Pancreas (tissue), 10 donors: ENCODE measurements at places on chromosomes 12 and 14. TPM values are rescaled to one million over a fixed set of nuclear protein-coding genes. Genes with fewer than 3 reads are reported as not detected.

CCDC175 gene
- polyA plus RNA-seq, result not detected

- DNase-seq, result no peak
Measured at GRCh38 chr12:116624516-116624915, 65.3 kb downstream of the MAP1LC3B2 start.

OR2AP1 gene
- polyA plus RNA-seq, result not detected

- no peak for DNase-seq
Measured at GRCh38 chr12:44100264-44100663, 264.4 kb downstream of the TMEM117 start.

DNA sequence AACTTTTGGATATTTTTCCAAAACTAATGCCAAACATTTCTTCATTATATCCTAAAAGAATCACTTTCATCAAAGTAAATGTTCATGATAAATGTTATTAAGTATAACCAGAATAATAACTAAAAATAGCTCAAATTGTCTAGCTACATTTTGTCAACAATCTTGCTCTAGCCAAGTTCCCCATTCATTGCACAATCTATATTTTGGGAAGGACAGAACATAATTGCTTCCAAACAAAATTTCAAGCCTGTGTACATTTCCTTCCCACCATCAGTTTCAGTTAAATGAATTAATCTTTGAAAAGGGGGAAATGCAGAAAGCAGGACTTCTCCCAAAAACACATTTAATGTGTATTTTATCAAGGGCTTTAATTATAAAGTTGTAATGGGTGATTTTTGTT lies 98.0 kb upstream of the PLEKHG7 start:
- DNase-seq, result no peak

TTC7B gene
- polyA plus RNA-seq, result 8.9 TPM

DNA sequence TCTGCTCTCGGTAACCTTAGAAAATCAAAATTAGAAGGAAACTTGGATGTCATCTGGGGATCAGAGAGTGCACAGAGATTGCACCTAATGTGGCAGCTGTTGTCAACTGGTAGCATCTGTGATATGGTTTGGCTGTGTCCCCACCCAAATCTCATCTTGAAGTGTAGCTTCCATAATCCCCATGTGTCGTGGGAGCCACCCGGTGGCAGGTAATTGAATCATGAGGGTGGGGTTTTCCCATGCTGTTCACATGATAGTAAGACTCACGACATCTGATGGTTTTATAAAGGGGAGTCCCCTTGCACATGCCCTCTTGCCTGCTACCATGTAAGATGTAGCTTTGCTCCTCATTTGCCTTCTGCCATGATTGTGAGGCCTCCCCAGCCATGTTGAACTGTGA lies 127.7 kb upstream of the SRRM4 start:
- DNase-seq, result no peak
